ENCODE measurements at places on chromosomes 2 and 18.
A peak's percentile ranks its signal among the peaks of the same experiment; 100 is the strongest.

- DNase-seq: no peak
Measured at GRCh38 chr18:11271954-11272353, 122.6 kb upstream of the PIEZO2 start.

DNA sequence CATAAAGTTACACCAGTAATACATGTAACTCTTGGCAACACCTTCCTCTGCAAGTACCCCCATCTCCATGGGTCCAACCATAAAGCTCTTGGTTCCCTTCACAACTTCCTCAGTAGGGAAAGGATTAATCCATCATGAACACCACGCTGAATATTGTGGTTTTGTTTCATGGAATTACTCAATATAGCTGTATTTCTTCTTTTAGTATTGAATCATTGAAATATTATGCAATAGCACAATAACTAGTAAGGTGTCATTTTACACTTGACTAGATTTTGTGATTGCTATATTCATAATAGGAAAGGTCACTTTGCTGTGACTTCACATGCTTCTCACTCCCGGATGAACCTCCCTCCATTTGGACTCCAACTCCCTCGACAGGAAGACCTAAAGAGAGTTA lies 29.7 kb upstream of the PID1 start:
- no peak for DNase-seq

DNA sequence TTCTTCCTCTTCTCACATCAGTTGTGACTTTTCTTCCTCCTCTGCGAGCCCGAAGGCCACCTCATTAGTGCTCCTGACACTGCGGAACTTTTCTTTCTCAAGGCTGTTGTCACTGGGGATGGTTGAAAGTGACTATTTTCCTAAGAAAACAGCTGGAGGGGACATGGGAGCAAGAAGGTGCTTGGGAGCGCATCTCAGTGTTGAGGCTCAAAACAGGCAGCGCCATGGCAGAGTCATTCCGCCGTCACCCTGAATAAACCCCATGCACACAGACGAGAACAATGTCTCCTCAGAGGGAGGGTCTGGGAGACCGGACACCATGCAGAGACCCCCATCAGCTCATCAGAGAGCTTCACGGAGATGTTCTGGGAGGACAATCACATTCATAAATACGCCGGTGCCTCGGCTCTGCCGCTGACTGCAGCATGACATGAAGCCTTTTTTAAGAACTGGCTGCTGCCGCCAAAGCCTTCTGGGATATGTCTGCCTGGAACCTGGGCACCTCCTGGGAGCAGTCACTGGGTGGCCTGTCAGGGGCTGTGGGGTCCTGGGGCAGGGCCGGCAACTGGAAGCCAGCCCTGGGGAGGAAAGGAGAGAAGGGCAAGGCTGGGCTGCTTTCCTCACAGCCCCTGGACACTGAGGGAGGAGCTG lies 19.2 kb downstream of the ATOH8 start:
- no peak for DNase-seq

- no peak for DNase-seq
Measured at GRCh38 chr2:105329197-105329554, 359 bp downstream of the TGFBRAP1 start.

DNA sequence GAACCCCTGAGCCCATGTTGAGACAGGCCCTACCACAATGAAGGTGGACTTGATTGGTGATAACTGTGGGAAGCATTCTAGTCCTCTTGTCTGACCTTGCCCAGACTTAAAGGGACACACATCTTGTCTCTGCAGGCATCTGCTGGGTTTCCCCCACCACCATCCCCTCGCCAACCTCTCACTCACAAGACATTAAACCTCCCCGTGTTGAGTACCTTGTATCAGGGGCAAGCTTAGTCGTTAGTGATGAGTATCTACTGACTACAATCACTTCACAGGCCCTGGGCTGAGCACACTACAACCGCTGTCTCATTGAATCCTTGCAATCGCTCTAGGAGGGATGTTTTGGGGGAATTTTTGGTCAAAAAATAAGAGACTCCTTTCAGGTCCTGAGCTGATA lies 86.0 kb downstream of the ICOS start:
- DNase-seq: no peak

- peak; percentile 70 for DNase-seq
Measured at GRCh38 chr2:201126308-201127151, 10.6 kb downstream of the CFLAR start.

DNA sequence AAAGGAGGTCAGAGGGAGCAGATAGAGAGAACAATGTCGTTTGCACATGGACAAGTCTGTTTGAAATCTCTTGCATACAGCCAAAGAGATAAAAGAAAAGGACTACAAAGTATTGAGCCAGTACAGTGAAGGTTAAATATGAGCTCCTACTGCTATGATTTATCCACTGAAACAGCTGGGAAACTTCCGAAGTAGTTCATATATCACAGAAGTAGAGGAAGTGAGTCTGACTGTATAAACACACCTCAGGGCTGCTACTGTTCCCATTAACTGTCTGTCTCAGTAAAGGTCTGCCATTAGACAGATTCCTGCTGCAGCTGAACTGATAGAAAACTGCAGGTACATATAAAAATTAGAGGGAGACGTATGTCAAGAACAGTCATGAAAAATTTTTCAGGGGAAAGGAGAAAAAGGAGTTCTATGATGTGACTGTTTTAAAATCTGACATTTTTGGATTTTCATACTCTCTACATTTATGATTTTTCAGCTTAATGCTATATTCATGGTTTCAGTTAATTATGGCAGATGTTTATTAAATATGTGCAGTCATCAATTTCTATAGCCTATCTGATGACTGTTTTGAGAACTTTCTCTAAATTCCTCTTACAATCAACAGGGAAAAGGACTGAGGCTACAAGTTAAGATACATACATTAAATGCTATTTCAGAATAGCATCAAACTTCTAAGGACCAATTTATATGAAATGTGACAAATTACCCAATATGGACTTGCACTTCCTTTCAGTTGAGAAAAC lies 364.7 kb downstream of the ERBB4 start:
- DNase-seq: no peak

- DNase-seq: no peak
Measured at GRCh38 chr2:154408786-154409185, 289.7 kb upstream of the KCNJ3 start.

DNA sequence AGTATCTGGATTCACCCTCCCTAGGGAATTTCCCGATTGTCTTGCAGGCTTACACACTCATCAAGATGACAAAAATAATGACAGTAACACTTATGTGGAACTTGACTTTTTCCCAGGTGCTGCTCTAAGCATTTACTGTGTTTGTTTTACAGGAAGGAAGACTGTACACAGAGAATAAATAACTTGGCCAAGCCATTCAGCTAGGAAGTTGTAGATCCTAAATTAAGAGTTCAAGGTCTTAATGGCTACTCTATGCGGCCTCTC lies 549 bp upstream of the DPP4 start:
- DNase-seq: no peak

DNA sequence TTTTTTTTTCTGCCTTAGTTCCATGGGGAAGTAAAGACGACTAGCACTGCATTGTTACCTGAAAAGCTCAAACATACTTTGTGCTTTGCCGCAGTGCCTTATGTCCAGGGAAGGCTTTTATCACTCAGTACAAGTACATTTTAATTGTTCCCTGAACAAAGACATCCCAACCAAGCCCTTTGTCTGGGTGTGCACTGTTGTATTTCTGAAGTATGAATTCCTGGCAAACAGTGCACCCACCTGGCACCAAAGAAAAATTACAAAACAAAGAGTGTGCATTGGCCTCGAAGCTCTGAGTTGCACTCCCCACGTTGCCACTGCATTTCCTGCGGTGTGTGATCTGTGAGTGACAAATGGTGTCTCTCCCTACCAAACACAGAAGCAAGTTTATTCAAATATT lies 858.5 kb upstream of the PIK3C3 start:
- no peak for DNase-seq

DNA sequence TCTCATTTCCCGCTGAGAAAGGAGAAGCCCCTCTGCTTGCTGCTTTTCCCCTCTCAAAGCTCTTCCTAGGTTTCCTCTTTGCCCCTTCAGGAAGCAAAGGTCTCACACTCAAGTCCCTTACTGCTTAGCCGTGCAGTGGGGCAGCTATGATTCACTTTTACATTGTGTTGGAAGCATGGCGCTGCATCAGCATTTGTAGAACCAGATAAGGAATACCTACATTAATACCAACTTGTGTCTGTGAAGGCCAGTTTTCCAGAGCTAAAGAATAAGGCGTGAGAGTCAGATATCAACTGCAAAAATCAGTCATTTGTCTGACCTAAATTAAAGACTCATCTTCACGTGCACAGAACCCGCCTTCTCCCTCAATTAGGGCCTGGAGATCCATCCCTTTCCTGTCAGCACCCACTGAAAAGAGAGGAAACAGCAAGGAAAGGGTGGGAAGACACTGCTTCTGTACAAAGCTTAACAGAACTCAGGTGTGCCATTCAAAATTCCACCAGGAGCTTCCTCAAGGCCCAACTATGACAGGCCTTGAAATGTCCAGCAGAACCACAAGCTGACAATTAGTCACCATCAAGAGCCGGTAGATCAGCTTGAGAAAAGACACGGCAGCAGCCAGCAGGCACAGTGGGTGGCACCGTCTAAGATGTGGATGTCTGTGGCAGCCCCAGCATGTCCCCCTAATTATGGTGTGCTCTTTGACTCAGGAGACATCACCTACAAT lies 16.1 kb upstream of the XDH start:
- DNase-seq: no peak

DNA sequence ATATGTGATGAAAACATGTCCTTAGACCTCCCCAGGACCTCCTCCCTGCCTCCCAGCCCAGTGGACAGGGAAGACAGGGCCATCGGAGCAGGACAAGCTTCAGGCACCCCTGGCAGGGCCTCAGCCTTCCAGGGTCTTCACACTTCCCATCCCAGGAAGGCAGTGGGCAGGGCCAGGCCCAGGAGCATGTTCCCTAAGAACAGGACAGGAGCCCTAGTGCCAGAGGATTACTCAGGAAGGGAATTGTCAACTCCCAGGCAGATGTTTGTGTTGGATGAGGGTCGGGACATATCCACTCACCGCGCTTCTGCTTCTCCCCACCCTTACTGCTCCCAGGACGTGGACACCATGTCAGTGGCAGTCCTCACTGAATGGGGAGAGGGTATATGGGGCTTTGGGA lies 138.9 kb downstream of the TNS1 start:
- no peak for DNase-seq

- DNase-seq: no peak
Measured at GRCh38 chr2:205931388-205931787, 154.6 kb downstream of the INO80D start.

- DNase-seq: no peak
Measured at GRCh38 chr2:29731948-29732347, 189.4 kb downstream of the ALK start.

DNA sequence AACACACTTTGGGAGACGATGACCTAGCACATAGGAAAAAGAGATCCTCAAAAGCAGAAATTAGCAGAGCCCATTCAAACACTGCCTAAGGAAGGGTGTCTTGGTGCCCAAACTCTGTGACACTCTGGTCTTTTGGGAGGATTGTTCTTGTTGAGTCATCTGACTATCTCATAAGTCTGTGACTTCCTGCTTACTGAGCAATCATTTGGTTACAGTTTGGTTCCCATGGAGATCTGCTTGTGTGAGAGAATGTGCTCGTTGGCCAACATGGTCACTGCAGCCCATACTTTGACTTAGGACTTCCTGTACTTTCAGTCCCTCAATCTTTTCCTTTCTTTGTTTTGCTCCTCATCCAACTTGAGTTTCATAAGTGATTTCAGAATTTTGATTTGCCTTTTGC lies 602.9 kb downstream of the NYAP2 start:
- DNase-seq: no peak

DNA sequence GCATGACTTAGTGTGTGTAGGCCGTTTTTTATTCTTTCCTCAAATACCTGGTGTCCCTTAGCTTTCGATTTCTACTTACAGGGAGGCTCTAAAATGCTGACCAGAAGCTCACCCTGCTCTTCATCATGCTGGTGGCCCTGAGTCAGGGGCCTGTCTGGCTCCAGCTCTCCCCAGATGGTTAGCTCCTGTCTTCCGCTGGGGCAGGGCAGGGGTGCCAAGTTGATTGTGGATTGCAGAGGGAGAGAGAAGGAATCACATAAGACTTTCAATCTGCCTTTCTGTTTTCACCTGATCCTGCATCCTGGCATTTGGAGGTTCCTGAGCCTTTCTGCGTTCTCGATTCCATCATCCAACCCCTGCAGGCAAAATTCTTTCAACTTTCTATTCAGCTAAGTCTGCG lies 4.2 kb downstream of the CIB4 start:
- no peak for DNase-seq

DNA sequence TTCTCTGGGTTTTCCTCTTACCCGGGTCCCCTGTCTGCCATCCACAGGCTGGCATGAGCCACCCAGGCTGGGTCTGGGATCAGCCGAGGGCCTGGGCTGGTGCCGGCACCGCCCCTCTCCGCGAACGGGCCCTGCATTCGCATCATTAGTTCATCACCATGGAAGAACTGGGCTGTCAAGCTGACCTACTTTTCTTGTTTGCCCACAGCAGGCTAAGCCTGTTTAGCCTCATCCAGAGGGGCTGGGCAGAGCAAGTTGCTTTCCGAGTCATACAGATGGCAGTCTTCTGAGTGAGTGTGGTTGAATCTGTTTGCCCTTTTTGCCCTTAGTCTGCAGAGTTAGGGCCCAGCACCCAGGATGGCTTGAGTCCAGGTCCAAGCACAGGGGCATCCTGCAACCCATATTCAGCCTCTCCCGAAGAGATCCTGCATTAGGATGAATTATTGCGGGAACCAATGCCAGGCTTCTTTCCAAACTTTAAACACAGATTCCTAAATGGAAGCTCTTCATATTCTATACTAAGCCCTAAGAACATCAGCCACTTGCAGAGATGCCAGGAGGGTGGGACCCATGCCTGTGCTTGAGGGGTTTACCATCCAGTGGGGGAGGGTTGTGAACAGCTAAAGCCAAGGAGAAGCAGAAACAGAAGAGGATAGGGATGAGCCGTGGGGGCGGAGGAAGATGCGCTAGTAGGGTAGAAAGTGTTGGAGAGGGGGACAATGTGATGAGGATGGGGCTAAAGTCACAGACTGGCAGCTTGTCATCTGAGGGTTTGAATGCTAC lies 68.0 kb downstream of the NPAS2 start:
- no peak for DNase-seq

DNA sequence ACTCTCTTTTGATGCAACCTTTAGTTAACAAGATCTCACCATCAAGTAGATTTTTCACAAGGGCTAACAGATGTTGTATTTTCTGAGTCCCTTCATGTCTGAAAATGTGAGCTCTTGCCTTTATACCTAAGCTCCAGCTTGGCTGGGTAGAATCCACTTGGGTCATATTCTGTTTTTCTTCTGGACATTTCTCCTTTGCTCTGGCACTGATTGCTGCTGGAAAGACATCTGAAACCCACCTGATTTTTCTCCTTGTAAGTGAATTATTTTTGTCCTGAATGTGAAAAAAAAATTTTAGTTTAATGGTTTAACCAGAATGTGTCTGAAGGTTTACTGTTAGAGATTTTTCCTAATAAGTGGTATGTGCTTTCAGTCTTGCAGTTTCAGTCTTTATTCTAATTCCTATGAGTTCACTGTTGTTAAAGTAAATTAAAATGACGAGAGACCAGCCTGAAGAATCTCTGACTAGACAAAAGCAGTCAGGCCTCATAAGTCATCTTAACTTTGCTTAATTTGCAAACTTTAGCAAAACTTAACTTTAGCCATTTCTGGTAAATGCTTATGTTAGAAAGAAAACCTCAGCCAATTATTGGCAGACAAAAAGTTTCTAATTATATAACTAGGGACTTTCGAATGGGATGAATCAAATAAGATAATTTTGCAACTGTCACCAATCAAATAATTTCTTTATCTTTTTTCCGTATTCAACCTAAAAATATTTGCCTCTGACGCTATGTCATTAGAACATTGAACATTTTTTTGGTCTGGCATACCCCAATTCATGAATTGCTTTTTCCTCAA lies 70.8 kb downstream of the ACAA2 start:
- no peak for DNase-seq

Measured in CD4-positive, alpha-beta T cell treated with Interleukin-15 for 4 hours (primary cell).